ENCODE measurements at places on chromosomes 11 and 22. TPM values are rescaled to one million over a fixed set of nuclear protein-coding genes. Genes with fewer than 3 reads are reported as not detected.
A peak's percentile ranks its signal among the peaks of the same experiment; 100 is the strongest.

The HOATZ gene
- total RNA-seq, result not detected

The TRIM6 gene
- 3.9 TPM for total RNA-seq

- no peaks in the 10 kb centered on the region for H3K36me3 ChIP-seq
- no peak overlapping the region for H3K27ac ChIP-seq
- no peaks in the 10 kb centered on the region for H3K27me3 ChIP-seq
Observed at GRCh38 chr11:128222245-128222884, 365.0 kb downstream of the ETS1 start.

DNA sequence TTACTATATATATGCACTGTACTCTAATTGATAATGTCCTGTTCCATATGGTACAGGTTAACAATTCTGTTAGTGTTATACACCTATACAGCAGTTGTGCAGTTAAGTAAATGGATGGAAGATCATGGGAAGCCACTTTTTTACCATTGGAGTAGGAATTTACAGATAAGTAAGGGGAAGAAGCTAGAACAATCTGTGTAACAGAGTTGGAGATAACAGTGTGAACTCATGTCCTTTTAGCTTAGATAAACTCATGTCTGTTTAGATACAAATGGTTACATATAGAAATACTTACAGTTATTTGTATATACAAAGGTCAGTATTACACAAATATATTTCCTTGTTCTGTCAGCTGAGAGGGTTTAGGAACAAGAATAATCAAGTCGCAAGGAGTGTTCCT lies 6.8 kb upstream of the DEUP1 start:
- no peaks in the 10 kb centered on the region for H3K27me3 ChIP-seq
- no peaks in the 10 kb centered on the region for H3K4me1 ChIP-seq
- no peaks in the 10 kb centered on the region for H3K36me3 ChIP-seq
- no peak overlapping the region for H3K4me3 ChIP-seq

The RIMBP3B gene
- total RNA-seq, result 0.18 TPM

The NAP1L4 gene
- total RNA-seq, result 73.3 TPM

The OR5M10 gene
- total RNA-seq, result not detected

GRCh38 chr11:8527939-8528338 lies 66.1 kb downstream of the STK33 start:
- no peaks in the 10 kb centered on the region for H3K27me3 ChIP-seq
- DNase-seq, result no peak
- no peak overlapping the region for H3K27ac ChIP-seq
- H3K36me3 ChIP-seq, result no peaks in the 10 kb centered on the region
- no peaks in the 10 kb centered on the region for H3K4me1 ChIP-seq
- H3K4me3 ChIP-seq, result no peak overlapping the region

- H3K27me3 ChIP-seq, result no peaks in the 10 kb centered on the region
- H3K4me1 ChIP-seq, result peaks cover 15% of the 10 kb centered on the region
Observed at GRCh38 chr11:18633256-18634139, 644 bp downstream of the SPTY2D1 start.

DNA sequence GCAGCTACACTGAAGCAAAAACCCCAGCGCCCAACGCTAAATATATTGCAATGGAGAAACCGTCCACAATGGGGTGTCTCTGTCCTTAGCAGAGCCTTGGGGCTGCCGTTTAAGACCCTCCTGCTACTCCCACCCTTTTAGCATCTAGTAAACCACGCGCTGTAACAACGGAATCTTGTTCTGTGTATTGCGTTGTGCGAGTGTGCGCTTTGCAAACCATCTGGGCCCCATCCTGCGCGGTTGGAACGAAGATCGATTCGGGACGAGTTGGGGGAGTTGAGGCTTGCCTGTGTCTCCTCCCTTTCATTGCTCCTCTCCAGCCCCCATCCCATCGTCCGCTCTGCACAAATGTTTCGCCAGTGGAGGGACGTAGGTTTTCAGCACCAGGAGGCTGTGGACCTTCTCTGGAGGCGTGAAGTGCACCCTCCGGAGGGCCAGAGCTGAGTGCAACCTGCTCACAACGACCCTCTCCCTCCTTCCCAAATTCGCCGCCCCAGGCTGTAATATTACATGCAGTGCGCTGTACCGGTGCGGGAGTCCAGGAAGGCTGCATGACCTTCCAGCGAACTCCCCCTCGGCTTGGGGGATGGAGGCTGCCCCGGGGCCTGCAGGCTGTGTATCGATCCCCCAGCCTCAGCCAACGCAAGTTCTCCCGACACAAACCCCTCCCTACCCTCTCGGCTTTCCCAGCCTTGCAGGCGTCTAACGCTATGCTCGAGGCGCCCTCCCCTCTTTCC lies 1.6 kb upstream of the KMT2A start:
- H3K4me3 ChIP-seq, result peak overlapping the region; percentile 69

DNA sequence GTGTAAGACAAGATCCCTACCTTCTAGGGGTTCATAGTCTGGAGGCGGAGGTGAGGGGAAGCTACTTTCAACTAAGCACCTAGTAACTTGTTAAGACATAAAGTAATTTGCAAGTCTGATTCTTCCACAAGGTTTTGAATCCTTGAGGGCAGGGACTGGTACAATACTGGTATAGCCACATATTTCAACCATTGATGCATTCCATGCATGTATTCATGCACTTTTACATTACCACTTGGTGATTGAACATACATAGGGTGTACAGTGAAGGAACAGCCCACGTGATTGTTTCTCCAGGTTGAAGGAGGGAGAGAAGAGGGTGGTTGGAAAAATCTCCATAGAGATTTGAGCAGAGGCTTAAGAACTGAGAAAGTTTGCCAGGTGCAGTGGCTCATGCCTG lies 62.0 kb upstream of the PAX6 start:
- no peak overlapping the region for H3K4me3 ChIP-seq
- peaks cover 83% of the 10 kb centered on the region for H3K4me1 ChIP-seq
- no peaks in the 10 kb centered on the region for H3K27me3 ChIP-seq
- DNase-seq, result no peak
- no peaks in the 10 kb centered on the region for H3K36me3 ChIP-seq

- H3K4me3 ChIP-seq, result no peak overlapping the region
- no peak for DNase-seq
- no peaks in the 10 kb centered on the region for H3K4me1 ChIP-seq
- no peaks in the 10 kb centered on the region for H3K36me3 ChIP-seq
Observed at GRCh38 chr22:37384691-37385090, 42.6 kb downstream of the ELFN2 start.

DNA sequence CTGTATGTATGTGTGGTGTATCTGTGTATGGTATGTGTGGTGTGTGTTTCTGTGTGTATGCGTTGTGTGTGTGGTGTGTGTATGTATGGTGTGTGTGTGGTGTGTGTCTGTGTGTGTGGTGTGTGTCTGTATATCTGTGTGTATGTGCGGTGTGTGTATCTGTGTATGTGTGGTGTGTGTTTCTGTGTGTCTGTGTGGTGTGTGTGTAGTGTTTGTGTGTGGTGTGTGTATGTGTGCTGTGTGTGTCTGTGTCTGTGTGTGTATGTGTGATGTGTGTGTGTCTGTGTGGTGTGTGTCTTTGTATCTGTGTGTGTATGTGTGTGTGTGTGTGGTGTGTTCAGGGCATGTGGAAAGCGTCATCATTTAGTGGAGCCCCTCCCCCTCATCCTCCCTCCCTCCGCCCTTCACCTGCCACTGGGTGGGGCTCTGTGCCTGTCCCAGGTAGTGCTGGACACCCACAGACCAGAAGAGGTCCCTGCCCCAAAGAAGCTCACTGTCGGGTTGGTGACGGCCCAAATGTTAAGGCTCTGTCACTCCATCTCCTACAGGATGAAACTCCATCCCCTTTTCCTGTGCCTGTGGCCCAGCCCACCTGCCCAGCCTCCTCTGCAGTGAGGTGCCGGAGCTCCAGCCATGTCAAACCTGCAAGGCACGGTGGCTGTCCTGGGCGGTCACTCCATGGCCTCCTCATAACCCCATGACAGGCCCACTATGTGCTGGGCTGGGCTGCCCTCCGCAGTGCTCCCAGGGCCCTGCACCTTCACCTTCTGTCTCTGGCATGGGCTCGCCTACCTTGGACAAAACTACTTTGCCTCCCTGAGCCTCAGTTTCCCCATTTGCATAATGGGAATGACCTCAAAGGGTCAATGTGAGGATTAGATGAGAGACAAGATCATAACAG lies 23.4 kb upstream of the SHISAL1 start:
- peaks cover 29% of the 10 kb centered on the region for H3K4me1 ChIP-seq
- H3K36me3 ChIP-seq, result no peaks in the 10 kb centered on the region
- no peak overlapping the region for H3K4me3 ChIP-seq
- DNase-seq, result no peak

The C22orf31 gene
- total RNA-seq, result not detected

DNA sequence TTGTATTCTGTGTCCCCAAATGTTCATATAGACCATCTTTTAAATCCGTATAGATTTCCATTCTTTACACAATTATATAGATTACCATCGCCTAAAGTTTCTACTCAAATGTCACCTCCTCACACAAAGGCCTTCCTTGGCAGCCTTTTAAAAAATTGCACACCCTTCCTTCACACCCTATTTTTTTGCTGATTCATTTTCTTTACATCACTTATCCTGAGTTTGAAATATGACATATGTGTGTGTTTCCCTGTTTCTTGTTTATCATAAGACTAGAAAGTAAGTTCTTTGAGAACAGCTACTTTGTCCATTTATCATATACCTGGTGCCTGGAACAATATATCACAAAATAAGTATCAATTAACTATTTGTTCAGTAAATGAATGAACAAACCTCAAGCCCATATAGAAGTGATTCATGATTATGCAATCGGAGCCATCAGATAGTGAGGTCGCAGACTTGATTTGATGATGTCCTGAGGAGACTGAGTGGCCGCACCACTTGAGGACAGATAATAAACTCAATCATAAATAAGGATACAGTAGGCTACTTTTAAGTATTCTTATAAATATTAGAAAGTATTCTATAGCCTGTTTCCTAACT lies 327.4 kb upstream of the ZC3H12C start:
- H3K4me3 ChIP-seq, result no peak overlapping the region
- no peaks in the 10 kb centered on the region for H3K4me1 ChIP-seq
- no peaks in the 10 kb centered on the region for H3K36me3 ChIP-seq

The YAP1 gene
- 111 TPM for total RNA-seq

The USH1C gene
- not detected for total RNA-seq

The MRPL23 gene
- 66.4 TPM for total RNA-seq

GRCh38 chr11:12517741-12518140 lies 140.4 kb downstream of the PARVA start:
- no peak overlapping the region for H3K4me3 ChIP-seq
- no peak for DNase-seq
- no peak overlapping the region for H3K27ac ChIP-seq
- no peaks in the 10 kb centered on the region for H3K36me3 ChIP-seq
- H3K27me3 ChIP-seq, result no peaks in the 10 kb centered on the region

DNA sequence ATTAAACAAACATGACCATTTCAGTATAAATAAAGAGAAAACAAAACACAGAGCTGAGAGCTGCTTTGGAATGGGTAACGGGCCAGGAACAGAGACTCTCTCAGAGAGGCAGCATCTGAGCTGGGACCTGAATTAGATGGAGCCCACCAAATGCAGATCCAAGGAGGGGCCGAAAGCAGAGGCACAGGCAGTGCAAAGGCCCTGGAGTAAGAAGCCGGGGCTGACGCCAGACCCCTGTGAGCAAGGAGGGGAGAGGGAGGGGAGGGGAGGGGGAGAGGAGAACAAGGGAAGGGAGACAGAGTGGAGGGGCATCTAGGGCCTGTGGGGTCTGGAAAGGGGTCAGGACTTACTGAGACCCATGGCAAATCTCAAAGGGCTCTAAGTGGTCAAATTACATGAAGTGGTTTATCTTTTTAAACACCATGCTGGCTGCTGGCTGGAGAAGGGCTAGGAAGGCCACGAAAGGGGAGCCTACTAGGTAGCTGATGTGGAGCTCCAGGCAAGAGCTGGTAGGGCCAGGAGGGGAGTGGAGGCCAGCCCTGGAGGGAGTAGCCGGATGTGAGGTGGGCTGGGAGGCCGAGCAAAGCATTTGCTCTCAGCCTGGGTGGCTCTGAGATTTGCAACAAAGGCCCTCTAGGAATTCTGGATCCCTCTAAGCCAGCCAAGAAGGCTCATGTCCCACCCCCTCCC lies 3.2 kb downstream of the OSBPL5 start:
- H3K27ac ChIP-seq, result no peak overlapping the region
- no peaks in the 10 kb centered on the region for H3K36me3 ChIP-seq
- no peak overlapping the region for H3K4me3 ChIP-seq
- no peaks in the 10 kb centered on the region for H3K4me1 ChIP-seq
- H3K27me3 ChIP-seq, result peaks cover 23% of the 10 kb centered on the region

DNA sequence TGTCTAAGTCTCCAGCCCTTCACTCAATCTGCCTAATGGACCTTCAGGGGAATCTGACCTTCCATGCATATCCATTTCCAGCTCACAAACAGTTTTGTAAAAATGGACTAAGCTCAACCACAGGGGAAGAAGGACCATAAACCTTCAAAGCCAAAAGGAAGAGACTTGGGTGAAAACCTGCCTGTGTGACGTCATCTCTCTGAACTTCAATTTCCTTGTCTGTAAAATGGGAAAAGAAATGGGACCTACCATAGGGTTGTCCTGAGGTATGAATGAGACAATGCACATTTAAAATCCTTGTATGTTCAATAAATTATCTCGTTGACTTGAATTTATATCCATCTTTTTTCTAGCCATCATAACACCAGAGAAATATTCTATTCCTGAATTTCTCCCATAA lies 370.7 kb downstream of the INSC start:
- DNase-seq, result no peak
- no peak overlapping the region for H3K4me3 ChIP-seq
- H3K27ac ChIP-seq, result no peak overlapping the region
- H3K36me3 ChIP-seq, result no peaks in the 10 kb centered on the region

DNA sequence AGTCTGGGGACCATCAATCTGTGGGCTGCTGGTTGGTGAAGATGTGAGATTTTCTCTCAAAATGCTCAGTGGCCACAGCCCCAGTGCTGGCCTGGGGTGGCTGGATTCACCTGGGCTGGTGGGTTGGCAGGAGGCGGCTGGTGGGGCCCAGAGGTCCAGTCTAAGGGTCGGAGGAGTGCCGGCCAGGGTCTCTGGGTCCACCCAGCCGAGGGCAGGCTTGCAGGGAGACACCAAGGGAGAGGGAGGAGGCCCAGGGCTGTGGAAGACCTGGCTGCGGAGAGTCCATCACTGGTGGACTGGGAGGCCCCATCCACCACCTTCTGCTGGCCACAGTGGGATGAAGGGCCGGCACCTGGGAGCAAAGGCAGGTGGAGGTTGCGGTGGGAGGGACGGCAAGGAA lies 582 bp upstream of the SHANK3 start:
- H3K27ac ChIP-seq, result no peak overlapping the region
- H3K27me3 ChIP-seq, result no peaks in the 10 kb centered on the region
- H3K36me3 ChIP-seq, result no peaks in the 10 kb centered on the region
- H3K4me3 ChIP-seq, result no peak overlapping the region
- DNase-seq, result peak; percentile 6

DNA sequence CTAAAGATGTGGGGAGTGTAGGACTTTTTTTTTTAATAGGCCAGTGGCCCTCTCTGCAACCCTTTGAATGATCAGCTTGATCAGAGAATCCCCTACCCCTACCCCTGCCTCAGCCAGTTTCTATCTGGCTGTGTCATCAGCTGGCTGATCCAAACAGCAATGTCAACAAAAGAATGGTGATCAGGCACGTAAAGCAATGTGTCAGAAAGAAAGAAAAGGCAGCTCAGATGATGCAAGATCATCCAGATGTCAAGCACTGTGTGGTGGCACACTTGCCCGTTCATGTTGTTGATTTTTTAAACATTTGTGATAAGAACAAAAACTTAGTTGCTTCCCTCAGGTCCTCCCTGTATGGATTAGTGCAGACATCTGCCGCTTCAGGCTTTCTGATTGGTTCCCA lies 26.3 kb upstream of the EHF start:
- no peak overlapping the region for H3K27ac ChIP-seq
- H3K36me3 ChIP-seq, result no peaks in the 10 kb centered on the region
- no peaks in the 10 kb centered on the region for H3K27me3 ChIP-seq
- no peak for DNase-seq
- H3K4me1 ChIP-seq, result peaks cover 11% of the 10 kb centered on the region
